Pulmonary artery endothelial cell (primary cell): ENCODE measurements at places on chromosomes 7 and 10. TPM values are rescaled to one million over a fixed set of nuclear protein-coding genes. Genes with fewer than 3 reads are reported as not detected.

DNA sequence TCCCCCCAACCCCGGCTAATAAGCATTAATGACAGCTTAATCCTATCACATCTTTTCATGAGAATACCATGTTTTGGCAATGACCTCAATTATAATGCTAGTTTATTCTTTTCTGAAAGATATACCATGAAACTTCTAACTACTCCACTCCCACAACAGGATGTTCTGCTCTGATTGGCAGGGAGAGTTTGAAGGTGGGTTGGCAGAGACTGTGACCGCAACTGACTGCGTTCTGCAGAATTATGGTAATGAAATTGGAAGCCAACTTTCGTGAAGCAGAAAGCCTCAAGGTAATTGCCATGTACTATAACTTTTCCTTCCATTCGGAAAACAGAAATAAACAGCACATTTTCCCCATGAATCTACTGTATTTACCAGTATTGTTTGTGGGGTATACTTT lies 288.2 kb upstream of the SEMA3D start:
- DNase-seq, result no peak

- DNase-seq, result no peak
Measured at GRCh38 chr7:148727501-148728278, 29.0 kb downstream of the CUL1 start.

GRCh38 chr10:126207313-126207771 lies 180.9 kb downstream of the ADAM12 start:
- DNase-seq, result no peak

DNA sequence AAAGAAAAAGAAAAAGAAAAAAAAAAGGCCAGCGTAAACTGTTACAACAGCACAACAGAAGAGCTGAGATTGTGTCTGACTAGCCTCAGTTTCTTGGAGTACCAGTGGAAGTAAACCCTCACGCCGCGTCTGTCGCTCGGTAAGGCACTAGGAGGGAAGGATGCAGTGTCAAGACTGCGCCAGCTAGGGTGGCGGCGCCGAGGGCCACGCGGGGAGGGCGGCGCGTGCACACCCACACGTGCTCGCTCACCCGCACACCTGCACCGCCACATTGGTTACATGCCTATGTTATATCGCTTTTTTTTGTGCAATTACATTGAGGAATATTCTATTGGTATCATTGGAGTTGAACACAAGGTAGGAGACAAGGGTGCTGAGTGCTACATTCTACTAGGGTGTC lies 48.2 kb downstream of the CLEC2L start:
- no peak for DNase-seq

- no peak for DNase-seq
Measured at GRCh38 chr7:40808378-40808942, 673.7 kb downstream of the SUGCT start.

- no peak for DNase-seq
Measured at GRCh38 chr10:100508691-100509150, 10.9 kb downstream of the SEC31B start.

CHCHD3 gene
- total RNA-seq, result 91.3 and 108 TPM in 2 replicates
